OCI-M1 (cell line): ENCODE measurements at places on chromosomes 1 and 21.

DNA sequence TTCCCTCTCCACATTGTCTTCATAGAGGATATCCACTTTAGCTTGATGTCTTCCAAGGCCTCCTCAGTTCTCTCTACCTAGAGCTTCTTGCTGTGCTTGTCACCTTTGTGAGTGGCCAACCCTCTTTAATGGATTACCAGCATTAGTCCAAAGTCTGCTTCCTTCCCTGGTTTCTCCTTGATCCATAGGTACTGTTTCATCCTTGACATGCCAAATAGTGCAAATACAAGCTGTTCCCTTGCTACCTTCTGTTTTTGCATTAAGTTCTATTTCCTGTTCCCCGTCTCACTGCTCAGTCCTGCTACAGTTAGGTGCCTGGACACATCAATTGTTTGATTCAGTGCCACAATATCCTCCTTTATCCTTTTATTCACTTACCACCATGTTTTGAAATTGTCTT lies 19.2 kb downstream of the MAST2 start:
- DNase-seq = no peak

DNA sequence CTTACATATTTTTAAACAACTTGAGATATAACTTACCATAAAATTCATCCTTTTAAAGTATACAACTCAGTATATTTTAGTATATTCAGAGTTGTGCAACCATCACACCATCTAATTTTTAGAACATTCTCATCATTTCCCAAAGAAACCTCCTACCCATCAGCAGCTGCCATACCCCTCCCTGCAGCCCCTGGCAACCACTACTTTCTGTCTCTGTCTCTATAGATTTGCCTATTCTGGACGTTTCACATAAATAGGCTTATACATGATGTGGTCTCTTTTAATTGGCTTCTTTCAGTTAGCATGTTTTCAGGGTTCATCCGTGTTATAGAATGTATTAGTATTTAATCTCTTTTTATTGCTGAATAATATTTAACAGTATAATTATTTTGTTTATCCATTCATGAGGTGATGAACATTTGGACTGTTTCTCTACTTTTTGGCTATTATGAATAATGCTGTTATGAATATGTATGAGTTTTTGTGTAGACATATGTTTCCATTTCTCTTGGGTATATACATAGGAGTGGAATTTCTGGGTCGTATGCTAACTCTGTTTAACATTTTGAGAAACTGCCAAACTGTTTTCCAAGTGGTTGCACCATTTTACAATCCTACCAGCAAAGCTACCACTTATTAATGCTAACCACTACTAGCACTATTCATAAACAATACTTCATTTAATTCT lies 29.5 kb downstream of the WDR26 start:
- no peak for DNase-seq

GRCh38 chr1:96978444-96978843 lies 256.9 kb downstream of the PTBP2 start:
- DNase-seq = peak; percentile 34

DNA sequence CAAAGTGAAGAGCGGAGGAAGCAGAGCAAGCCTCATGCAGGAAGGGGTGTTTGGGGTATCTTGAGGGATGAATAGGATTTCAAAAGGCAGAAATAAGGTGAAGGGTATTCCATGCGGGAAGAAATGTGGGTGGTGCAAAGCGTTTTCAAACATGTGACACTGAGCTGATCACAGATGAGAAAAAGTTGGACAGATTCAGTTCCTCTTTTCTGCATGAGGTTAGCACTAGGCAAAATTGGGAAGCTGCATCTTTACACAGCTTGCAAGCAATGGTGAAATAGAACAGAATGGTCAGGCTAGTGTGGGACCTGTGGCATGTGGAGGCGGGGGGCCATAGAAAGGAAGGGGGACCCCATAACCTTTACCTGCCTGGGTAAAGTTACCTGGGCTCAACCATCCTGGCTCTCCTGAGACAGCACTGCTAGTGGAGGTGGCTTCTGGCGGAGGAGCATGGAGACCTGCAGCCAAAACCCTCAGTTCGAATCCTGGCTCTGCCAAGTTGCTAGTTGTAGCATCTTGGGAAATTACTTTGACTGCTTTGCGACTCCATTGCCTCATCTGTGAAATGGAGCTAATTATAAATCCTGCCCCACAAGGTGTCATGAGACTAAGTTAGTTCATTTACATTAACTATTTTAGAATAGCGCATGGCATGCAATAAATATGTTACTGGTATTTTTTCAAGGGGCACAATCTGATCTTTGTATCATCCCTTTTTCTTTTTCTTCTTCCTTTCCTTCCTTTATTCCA lies 16.4 kb downstream of the KCNA10 start:
- peak; percentile 61 for DNase-seq

GRCh38 chr21:40070871-40071270 lies 203.6 kb downstream of the PCP4 start:
- no peak for DNase-seq

DNA sequence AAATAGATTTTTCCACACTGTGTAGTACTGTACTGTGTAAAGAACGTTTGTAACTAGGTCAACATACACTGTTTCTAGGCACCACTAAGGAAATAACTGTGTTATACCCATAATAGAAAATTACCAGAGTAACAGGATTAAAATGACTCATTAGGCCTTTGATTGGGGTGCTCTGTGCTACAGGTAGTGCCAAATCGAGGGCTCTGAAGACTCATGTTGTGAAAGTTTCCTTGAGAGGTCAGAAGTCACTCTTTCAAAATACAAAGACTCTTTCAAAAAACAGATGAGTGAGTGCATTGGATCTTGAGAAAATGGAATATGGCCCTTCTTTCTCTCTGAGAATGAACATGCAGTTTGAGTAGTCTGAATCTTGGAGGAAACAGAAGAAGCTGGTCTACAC lies 143.0 kb downstream of the MRPL39 start:
- no peak for DNase-seq

DNA sequence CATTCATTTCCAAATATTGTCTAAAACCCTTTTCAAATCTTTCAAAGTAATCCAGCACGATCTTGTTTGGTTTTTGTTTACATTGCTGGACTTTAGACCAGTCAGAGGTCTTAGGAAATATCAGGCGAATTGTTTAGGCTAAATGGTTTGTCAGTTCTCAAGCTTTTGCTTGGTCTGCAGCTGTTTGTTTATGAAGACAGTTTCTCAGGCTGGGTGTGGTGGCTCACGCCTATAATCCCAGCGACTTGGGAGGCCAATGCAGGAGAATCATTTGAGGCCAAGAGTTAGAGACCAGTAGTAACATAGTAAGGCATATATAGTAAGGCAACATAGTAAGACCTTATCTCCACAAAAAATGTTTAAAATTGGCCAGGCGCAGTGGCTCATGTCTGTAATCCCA lies 77.5 kb downstream of the DNTTIP2 start:
- no peak for DNase-seq

GRCh38 chr1:65167586-65168242 lies 19.7 kb downstream of the AK4 start:
- no peak for DNase-seq

DNA sequence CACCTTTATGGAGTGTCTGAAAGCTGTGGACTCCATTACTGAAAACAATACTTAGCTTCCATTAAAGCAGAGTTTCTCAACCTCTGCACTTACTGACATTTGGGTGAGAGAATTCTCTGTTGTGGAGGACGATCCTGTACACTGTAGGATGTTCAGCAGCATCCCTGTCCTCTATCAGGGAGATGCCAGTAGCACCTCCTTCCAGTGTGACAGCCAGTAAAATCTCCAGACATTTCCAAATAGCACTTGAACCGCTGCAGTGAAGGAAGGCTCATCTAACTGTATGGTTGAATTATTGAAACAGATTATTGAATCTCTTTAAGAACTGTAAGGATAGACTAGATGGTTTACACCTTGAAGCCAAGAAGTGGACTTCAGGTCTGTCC lies 3.1 kb downstream of the PRDM2 start:
- DNase-seq = no peak

DNA sequence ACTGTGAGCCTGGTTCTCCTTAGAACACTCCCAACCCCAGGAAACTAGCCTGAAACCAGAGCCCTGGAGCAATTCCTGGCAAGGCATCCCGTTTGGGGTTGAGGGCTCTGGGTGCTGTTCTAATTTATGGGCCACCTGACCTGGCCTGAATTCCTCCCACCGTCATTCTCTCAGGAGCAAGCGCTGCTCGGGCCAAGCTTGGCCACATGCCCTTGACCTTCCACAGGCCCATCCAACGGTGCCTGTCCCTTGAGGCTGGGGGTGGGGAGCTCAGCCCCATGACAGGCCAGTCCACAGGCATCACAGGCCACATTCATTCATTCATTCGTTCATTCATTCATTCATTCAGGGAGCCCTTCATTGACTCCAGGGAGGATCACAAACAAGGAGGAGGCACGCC lies 5.3 kb downstream of the PADI2 start:
- no peak for DNase-seq

- no peak for DNase-seq
Observed at GRCh38 chr1:3924186-3924824, 24.2 kb upstream of the C1orf174 start.

DNA sequence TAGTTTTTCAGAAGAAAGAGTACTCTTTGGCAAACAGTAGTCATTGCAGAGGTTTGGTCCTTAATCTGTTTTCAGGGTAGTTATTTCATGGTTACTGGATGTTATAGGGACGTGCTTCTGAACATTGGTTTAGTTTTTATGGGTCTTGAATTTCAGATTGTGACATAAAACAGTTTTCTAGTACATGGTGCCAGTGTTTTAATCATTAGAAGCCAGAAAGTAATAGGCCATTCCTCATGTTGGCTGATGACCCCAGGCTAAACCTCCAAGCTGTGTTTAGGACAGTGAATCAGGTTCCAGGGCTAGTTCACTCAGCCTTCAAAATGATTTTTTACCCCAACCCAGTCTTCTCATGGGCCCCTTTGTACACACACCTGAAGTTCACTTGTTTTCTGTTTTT lies 73.3 kb downstream of the OLFML2B start:
- DNase-seq = no peak

DNA sequence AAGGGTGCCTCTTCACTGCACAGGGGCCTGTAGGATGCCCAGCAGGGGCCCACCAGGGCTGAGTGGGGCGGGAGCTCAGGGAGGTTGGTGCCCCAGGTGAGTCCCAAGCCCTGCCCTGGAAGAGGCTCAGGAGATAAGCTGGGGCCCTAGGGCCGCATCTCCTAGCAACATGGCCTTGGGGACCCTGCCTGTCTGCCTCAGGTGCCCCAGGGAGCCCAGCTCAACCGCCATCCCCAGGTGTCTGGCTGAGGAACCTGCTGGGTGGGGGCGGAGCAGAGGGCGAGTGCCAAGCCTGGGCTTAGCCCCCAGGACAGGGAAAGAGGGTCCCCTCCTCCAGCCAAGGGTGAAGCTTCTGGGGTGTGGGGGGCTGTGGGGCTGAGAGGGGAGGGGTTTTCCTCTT lies 54.8 kb downstream of the FOXO6 start:
- no peak for DNase-seq

DNA sequence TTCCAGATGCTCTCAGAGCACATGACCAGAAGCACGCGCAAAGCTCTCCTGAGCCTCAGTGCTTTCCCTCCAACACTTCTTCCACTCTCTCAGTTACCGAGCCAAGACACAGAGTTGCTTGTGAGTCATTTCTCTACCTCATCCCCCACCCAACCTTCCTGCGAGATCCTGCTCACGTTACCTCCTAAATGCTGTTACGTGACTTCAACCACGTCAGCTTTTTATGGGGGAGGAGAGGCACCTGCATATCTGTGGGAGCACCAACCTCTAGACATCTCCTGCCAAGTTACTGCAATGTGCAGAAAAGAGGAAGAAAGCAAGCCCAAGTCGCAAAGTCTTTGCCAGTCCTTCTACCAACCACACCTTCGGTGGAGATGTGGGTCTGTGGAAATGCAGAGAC lies 27.2 kb upstream of the ERG start:
- DNase-seq = no peak

DNA sequence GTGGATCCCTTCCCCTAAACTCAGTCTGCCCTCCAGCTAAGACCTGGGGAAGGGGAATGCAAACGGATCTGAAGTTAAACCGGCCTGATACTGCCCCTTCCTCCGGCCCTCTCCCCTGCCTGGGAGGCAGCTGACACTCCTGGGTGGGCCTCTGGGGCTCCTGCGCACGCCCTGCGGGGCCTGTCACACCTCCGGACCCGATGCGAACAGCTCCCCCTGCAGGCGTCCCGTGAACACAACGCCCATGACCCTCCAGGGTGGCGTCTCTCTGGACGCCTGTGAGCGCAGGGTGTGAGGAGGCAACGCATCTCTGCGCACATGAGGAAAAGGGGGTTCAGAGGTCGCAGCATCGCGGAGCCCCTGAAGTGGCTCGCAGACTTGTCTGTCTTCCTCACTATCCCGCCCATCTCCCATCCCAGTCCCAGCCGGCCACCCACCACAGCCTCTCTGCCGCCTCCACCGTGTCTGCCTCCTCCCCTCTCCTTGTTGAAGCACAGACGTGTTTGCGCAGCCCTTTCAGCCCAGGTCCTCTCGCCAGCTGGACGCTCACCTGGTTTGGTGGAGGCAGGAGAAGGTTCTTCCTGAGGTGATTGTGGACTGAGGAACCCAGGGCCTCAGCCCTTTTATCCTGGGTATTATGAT lies 421 bp upstream of the LCE3A start:
- DNase-seq = no peak

DNA sequence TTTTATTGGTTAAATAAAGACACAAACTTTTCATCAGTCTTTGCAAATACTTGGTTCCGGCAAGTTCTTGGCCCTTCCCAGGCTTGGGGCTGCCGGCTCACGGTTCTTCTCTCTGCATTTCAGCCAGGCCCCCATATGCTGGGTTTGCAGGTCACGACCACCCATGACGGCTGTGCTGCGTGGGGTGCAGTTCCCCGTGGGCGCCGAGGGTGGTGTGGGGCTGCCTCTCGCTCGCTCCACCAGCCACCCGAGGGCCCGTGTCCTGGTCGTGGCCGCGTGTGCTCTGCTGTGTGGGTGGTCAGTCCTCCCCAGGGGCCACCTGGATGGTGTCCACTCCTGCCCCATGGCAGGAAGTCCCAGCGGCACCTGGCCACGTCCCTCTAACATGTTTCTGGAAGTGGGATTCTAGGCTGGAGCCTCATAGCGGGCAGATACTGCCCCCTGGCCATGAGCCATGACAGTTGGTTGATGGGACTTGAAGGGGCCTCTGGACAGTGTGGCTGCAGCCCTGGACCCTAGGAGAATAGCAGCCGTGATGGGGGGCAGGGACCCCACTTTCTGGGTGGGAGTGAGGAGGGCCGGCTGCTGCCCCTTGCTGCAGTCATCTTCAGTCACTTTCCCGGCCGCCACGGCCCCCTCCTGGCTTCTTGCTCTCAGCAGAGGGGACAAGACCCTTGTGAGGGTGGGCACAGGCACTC lies 46.3 kb downstream of the SKI start:
- DNase-seq = no peak

GRCh38 chr1:188194916-188195315 lies 1366.2 kb downstream of the PLA2G4A start:
- no peak for DNase-seq

DNA sequence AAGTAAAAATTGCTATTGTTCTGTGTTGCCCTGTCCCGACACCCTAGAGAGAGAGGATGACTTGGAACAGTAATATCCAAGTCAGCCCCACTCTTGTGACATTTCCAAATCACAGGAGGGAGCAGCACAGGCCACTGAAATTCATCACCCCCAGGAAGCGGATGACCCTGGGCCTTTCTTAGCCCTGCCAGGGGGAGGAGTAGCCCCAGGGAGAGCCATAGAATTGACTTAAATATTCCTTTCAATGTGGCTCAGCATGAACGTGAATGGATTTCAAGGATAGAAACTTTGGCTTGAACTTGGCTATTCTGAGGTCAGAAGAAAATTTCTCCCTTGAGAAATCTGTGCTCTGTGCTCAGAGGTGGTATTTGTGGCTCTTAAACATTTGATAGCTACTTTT lies 80.6 kb downstream of the CENPF start:
- no peak for DNase-seq

GRCh38 chr1:233668146-233668724 lies 54.3 kb downstream of the KCNK1 start:
- no peak for DNase-seq

- DNase-seq = peak; percentile 26
Observed at GRCh38 chr1:163785868-163786405, 464.2 kb downstream of the NUF2 start.
